T47D (cell line): ENCODE measurements at places on chromosomes 1 and 21.

- DNase-seq: no peak
Measured at GRCh38 chr1:52952112-52952511, 25.0 kb downstream of the SCP2 start.

DNA sequence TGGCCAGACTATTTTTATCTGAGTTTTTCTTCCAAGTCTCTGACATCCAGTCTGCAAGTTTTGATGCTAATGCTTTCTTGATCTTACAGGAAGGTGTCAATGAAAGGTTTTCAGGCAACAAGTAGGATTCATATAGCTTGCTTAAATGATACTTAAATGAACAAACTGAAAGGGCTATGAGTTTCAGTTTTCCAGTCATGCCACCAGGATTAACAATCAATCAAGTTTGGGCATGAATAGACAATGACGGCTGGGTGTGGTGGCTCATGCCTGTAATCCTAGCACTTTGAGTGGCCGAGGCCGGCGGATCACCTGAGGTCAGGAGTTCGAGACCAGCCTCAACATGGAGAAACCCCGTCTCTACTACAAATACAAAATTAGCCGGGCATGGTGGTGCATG lies 34.3 kb upstream of the SLC16A1 start:
- no peak for DNase-seq

GRCh38 chr1:210361665-210362064 lies 33.0 kb downstream of the HHAT start:
- DNase-seq: no peak

DNA sequence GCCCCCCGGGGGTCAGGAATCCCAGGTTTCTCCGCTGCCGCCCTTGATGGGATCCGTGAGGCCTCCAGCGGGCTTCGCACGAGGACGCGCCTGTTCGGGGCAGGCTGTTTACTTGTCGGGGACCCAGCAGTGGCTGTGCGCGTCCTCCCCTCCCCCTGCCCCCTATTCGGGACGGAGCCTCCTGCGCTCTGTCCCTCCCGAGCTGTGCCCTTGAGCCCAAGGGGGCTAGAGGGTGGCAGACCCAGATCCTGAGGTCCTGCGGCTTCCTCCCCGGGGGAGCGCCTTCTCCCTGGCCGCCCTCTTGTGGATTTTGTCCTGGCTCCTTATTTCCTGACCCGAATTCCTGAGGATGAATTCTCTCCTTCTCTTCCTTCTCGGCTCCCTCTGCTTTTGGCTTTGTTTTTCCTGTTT lies 38.4 kb downstream of the PIK3CD start:
- no peak for DNase-seq

DNA sequence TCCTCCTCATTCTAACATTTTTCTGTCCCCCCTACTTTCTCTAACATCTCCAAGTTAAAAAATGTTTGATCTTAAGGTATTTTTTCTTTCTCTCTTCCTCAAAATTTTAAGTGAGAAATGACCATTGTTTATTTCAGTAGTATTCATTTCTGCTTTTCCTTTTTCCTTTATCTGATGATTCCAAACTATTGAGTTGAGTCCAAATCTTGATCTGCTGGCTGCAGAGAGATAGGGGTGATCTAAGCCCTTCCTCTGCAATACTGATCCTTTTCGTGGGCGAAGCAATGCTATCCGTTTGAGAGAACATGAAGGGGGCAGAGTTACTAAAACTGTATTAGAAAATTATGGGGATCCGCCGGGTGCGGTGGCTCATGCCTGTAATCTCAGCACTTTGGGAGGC lies 516 bp upstream of the NMNAT2 start:
- DNase-seq: no peak

DNA sequence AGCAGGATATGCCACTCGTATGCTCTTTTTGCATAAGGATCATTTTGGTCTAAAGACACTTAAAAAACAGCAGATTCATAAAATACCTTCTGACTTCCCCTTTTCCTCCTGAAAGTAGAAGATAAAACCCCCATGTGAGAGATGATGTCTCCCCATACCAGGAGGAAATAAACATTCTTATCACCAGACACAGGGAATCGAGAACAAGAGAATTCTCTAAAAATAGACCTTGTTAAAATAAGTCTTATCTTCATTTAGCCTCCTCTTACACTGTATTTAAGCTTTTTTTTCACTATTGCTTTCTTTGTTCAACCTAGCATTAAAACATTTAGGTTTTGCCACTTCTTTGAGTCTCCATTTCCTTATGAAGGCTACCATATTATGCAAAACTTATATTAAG lies 709.3 kb downstream of the KCNT2 start:
- DNase-seq: no peak

DNA sequence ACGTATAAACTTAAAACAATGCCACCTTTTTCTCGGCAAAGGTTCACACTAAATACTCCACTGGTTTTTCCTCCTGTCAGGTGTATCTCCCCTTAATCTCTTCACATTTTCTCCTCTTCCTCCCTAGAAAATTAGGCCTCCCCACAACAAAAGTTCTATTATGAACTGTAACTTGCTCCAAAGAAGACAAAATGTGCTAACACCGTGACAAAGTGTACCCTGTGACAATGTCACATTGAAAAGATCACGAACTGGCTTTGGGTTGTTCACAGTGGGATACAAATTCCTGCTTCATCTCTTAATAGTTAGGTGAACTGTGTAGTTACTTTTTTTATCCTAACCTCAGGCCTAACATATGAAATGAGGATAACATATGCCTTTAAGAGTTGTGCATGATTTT lies 6.0 kb downstream of the NUCKS1 start:
- no peak for DNase-seq

- DNase-seq: no peak
Measured at GRCh38 chr1:40903106-40903505, 40.9 kb upstream of the CITED4 start.
